ENCODE measurements at places on chromosomes 1 and 21. TPM values are rescaled to one million over a fixed set of nuclear protein-coding genes. Genes with fewer than 3 reads are reported as not detected.

The OPTC gene
- not detected for total RNA-seq

The PGLYRP4 gene
- not detected for total RNA-seq

The ADCY10 gene
- total RNA-seq, result not detected

The CATSPERE gene
- total RNA-seq, result 0.02 TPM

The ZBED6 gene
- 1.9 TPM for total RNA-seq

The ZP4 gene
- total RNA-seq, result not detected

The S100A14 gene
- 0.46 TPM for total RNA-seq

The IFI44 gene
- total RNA-seq, result 0.82 TPM

The CLCA4 gene
- total RNA-seq, result not detected

The COL11A1 gene
- 3.2 TPM for total RNA-seq

The ZFP69 gene
- not detected for total RNA-seq

The USP1 gene
- 20.7 TPM for total RNA-seq

The TSTD1 gene
- not detected for total RNA-seq

The FMOD gene
- total RNA-seq, result 0.02 TPM

The GNL2 gene
- total RNA-seq, result 65.7 TPM

The TMEM79 gene
- total RNA-seq, result 7.7 TPM

The ZNF695 gene
- total RNA-seq, result 2.7 TPM

The CYP4A22 gene
- not detected for total RNA-seq

The TSPEAR gene
- not detected for total RNA-seq

The LCE1C gene
- total RNA-seq, result not detected

The ARL8A gene
- total RNA-seq, result 55.9 TPM

The VASH2 gene
- total RNA-seq, result 3.1 TPM

The CLCC1 gene
- 13.9 TPM for total RNA-seq

The GJB5 gene
- not detected for total RNA-seq

The XKR8 gene
- total RNA-seq, result 5.5 TPM

The RHOU gene
- total RNA-seq, result 17.2 TPM

The PRELP gene
- 0.01 TPM for total RNA-seq

The OR2L8 gene
- total RNA-seq, result not detected

The GPA33 gene
- total RNA-seq, result not detected

The S100A10 gene
- total RNA-seq, result 2,535 TPM

The PLA2G4A gene
- 9.4 TPM for total RNA-seq

The RBM11 gene
- not detected for total RNA-seq

The ZNF678 gene
- total RNA-seq, result 1.2 TPM

The HCRTR1 gene
- not detected for total RNA-seq

The SELL gene
- total RNA-seq, result 0.08 TPM

The FCGR1A gene
- total RNA-seq, result not detected

The KIRREL1 gene
- total RNA-seq, result 18.1 TPM

The PIGR gene
- not detected for total RNA-seq

The CELA3B gene
- not detected for total RNA-seq

The AMY2A gene
- total RNA-seq, result not detected

The OVAAL gene
- 0.46 TPM for total RNA-seq

The ACTL8 gene
- total RNA-seq, result 1.7 TPM

The MTARC2 gene
- total RNA-seq, result 9.7 TPM

The EFCAB7 gene
- 2.0 TPM for total RNA-seq
